ENCODE measurements at places on chromosomes 16 and 17.

DNA sequence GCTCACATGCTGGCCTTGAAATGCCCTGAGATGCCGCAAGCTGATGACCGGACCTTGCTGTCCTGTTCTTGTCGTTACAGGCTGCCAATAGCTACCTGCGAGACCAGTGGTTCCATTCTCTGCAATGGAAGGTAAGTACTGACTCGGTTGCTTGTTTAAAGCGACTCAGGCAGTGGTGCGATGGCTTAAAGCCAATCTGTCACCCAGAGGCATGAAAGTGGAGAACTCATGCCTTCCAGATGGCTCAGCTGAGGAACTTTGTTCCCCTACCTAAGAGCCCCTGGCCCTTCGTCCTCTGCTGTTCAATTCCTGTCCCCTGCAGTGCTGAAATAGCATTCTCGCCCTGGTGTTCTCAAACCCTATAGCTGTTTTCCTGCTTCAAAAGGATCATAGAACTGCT is 158.3 kb upstream of the PLCG2 start:
- DNase-seq, result no peak

GRCh38 chr16:14640538-14640937 is 7.8 kb downstream of the BFAR start:
- no peak for DNase-seq

DNA sequence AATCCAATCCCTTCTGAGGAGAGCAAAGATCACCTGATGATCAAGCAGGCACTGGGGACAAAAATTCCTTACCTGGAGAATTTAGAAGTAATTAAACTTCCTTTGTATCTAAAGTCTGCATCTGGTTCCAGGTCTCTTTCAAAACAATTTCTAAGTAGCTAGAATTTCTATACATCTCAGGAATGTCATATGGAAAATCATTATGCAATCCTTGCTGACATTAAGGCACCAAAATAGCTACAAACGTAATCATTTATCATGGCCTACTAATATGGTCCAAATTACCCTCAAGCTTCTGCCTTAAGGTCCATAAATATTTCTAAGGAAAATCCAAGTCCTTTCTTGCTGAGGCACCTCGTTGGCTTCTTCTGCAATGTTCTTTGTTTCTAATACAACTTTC is 32.9 kb upstream of the YPEL2 start:
- DNase-seq, result no peak

GRCh38 chr16:84085773-84086172 is 31.0 kb downstream of the MBTPS1 start:
- DNase-seq, result no peak
